Activated CD4-positive, alpha-beta T cell treated with anti-CD3 and anti-CD28 coated beads, Interleukin-2, amount 10 ng/mL, durations not matched to agents 24 days and 14 days (primary cell): ENCODE measurements at places on chromosomes 6 and 20.

GRCh38 chr20:21147593-21147992 is 21.7 kb downstream of the KIZ start:
- DNase-seq: no peak

DNA sequence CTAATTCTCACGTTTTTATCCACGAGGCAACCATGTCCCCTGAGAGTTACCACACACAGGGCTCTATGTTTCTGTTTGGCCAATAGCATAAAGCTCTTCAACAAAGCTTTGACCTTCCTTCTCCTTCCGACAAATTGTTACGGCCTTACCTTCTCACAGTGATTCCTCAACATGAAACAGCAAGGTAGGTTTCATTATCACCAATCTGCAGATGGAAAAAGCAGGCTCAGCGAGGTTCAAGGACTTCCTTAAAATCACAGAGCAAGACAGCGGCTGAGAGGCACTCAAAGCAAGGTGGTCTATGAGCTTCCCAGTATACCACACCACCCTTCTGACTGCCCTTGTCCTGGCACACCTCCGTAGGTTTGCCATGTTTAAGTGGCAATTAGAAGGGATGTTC is 360.0 kb downstream of the CD83 start:
- DNase-seq: peak; percentile 18

GRCh38 chr6:11206576-11206975 is 25.9 kb downstream of the NEDD9 start:
- no peak for DNase-seq

DNA sequence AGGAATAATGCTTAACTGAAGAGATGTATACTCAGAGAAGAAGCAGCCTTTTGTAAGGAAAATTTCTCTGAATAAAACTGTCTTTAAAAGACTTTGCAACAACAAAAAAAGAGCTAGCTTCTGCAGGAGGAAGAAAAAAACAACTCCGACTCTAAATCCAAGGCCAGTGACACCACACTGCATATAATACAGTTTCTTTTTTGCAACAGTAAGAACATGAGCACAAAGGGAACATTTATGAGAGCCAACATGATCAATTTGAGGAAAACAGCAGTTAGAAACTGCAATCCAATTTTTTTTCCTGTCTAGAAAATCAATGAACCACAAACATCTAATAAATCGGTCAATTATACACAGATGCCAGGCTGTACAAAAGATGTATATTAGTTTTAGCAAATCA is 42.9 kb upstream of the UST start:
- no peak for DNase-seq
